ENCODE measurements at places on chromosomes 1 and 21.

DNA sequence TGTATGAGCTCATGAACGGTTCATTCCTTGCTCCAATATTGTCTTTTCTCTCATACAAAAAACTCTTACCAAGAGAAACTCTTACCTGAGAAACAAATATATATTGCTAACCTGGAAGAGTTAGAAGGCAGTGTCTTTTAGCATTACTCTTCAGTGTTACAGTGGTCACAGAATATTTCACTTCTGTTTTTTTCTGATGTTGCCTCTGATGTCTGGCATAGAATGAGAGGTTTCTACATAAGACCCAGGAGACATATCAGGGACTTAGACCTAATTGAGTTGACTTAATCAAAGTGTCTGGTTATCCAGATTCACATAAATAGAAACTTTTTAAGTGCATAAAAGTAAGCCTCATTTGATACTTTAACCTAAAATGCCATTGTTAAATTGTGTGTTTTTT lies 923.8 kb downstream of the TTLL7 start:
- no peak for DNase-seq

DNA sequence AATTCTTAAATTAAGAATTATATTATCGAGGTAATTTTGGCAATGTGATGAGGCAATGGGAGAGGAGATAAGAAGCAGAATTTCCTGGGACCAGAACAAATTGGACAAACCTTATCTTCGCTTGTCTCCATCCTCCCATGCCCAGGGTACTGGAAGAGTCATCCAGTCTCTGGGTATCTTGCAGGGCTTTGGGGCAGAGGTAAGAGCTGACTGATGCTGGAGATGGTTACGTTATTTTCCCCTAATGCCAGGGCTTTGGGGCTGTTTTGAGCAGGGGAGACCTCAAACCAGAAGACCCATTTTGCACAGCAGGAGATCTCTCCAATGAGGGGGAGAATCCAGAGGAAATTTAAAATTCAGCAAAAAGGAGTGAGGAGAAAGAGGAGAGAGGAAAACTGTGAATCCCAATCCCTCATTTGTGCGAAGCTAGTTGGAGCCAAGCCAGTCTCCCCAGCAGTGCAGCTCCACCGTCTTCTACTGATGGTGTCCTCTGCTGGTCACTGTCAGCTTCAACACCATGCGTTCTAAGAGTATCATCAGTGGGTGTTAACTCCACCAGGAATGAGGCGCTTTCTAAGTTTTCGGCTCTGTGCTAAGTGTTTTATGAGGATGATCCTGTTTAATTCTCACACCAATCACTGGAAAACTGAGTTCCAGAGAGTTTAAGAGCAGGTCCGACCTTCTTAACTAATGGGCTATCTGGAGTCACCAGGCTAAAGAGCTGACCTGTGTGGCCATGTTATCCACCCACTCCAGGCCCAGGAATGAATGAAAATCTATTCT lies 86.8 kb upstream of the CD34 start:
- no peak for DNase-seq

DNA sequence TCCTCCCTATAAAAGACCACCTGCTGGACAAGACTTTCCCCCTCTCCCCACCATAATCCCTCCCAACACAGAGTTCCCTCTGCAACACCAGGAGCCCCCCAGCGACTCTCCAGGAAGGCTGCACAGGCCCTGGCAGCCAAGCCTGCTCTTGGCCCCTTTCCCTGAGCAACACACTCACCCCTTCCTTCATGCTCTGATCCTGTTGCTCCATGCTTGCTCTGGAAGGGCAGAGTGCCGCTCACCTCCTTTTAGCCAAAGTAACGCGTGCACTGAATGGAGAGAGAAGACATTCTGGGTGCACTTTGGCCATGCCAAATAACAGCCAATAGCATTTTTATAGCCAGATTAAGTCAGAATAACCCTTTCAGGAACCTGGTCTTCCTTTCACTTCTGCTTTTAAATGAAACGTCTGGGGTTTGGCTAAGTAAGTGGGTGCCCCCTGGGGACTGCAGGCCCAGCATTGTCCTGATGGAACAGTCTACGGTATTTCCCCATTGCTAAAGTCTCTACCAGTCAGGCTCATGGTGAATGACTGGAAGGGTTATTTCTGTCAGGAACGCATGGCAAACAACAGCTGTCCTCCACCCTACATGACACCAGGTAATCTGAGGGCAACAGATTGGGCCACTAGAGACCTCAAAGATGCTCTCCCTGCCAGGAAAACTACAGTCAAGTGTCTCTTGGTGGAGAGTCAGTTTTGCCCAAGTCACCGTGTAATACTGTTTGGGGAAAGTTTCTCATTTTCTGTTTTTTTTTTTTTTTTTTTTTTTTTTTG lies at the start of gene SLC2A5:
SLC2A5 (minus strand) TSS at position 310 of the 775 bp plus-strand sequence; CDS start at position 211, 99 bp downstream.
- DNase-seq = no peak

DNA sequence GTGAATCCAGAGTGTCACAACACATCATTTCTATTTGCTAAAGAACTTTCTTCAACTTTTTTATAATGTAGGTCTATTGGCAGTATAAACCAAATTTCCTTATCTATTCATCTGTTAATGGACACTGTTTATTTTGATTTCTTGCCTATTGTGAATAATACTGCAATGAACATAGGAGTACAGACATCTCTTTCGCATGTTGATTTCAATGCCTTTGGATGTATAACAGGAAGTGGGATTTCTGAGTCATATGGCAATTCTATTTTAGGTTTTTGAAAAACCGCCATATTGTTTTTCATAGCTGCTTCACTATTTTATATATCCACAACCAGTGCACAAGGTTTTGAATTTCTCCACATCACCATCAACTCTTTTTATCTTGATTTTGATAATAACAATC lies 198.7 kb downstream of the KCNT2 start:
- no peak for DNase-seq

DNA sequence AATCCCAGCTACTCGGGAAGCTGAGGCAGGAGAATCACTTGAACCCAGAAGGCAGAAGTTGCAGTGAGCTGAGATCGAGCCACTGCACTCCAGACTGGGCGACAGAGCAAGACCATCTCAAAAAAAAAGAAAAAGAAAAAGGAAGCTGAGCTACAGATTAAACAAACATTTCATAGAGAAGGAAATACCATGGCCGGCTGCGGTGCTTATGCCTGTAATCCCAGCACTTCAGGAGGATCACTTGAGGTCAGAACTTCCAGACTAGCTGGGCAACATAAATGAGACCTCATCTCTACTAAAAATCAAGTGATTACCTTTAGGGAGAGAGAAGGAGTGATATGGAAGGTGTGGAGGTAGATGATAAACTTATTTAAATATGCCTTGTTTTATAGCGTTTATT lies 14.0 kb upstream of the CFAP126 start:
- no peak for DNase-seq

DNA sequence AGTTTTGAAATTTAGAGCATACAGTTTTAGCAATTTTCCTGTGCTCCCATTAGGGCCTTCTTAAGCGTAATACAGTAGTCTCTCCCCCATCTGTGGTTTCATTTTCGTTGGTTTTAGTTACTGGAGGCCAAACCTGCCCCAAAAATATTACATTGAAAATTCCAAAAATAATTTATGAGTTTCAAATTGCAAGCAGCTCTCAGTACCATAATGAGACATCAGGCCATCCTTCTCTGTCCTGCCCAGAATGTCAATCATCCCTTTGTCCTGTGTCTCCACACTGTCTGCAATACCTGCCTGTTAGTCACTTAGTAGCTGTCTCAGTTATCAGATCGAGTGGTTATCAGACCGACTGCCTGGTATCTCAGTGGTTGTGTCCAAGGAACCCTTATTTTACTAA lies 45.4 kb downstream of the ADSS2 start:
- DNase-seq = no peak

DNA sequence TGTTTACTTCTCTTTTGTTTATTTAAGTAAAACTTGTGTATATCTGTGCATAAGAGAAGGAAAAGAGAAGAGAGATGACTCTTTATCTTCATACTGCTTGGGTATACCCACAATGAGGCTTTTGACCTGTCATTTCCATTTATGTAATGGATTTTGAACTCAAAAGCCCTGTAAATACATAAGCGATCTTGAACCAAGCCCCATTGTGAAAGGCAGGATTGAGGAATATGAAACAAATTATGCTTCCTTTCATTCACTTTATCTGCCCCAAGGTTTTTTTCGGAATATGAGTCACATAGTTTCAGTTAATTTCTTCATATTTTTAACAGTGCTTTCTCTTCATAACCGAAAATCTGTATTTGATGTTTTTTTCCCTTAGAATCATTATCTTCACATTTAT lies 21.4 kb downstream of the CNST start:
- no peak for DNase-seq

GRCh38 chr1:8922962-8923361 lies 22.7 kb upstream of the CA6 start:
- DNase-seq = no peak

DNA sequence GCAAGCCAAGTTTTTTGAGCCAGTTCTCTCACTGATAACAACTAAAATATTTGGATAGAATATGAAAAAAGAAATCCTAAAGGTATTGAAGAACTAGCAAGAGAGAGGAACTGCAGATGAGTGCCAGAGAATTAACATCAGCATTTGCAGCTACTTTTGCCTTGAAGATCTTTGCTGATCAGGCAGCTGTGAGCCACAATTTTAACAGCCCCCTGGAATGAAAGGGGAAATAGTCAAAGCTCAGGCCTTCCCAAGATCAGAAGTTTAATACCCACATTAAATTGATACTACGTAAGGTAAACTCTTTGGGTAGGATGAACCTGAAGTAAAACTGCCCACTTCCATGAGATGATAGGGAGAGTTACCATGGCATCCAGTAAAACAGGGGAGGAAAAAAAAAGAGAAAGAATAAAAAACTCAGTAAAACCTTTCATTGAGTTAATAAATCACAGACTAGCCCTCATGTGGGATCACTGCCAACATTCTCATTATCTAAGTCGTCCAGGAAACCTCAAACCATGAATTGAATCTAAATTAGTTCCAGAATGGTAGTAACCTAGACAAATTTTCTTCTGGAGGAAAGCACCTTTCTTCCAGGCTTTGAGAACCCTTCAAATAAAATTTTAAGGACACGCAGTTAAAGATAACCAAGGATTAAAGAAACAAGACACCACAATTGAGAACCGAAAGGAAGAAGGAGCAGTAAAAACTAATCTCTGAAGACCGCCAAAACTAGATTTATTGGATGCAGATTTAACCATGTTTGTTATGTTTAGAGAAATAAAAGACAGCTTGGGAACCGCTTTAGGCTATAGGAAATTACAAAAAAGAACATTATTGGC lies 28.3 kb downstream of the SCP2 start:
- peak; percentile 86 for DNase-seq

DNA sequence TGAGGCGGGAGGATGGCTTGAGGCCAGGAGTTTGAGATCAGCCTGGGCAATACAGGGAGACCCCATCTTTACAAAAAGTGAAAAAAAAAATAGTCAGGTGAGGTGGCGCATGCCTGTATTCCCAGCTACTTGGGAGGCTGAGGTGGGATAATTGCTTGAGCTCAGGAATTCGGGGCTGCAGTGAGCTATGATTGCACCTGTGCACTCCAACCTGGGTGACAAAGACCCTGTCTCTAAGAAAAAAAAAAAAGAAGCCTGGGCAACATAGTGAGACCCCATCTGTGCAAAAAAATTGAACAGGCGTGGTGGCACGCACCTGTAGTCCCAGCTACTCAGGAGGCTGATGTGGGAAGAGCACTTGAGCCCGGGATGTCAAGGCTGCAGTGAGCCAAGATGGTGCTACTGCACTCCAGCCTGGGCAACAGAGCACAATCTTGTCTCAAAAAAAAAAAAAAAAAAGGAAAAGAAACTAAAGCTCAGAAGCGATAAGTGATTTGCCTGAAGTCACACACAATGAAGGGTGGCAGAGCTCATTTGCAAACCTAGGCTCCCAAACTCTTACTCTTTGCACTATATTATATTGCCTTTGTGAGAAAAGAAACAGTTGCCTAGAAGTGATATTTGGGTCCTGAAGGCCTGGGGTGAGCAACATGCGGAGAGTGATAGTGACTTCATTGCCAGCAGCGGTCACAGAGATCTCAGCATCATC lies 2.0 kb downstream of the CCDC24 start:
- no peak for DNase-seq

DNA sequence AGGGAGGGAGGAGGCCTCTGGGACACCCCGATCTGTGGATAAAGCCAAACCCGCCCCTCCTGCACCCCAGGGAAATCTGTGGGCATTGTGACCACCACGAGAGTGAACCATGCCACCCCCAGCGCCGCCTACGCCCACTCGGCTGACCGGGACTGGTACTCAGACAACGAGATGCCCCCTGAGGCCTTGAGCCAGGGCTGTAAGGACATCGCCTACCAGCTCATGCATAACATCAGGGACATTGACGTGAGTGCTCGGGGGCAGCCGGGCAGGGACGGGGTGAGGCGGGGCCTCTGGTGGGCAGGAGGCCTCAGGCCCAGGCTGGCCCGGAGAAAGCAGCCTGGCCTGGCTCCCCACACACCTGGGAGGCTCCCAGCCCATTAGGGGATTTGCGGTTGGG lies 54.7 kb downstream of the ALPL start:
- no peak for DNase-seq

- DNase-seq = no peak
These were observed 7.2 kb upstream of the BCL10 start for GRCh38 chr1:85283475-85284199.

GRCh38 chr1:173056365-173056764 lies 5.6 kb upstream of the TNFSF18 start:
- no peak for DNase-seq

- DNase-seq = no peak
These were observed 13.8 kb downstream of the MIA3 start for GRCh38 chr1:222631611-222632208.

GRCh38 chr1:232334811-232335210 lies 295.1 kb downstream of the SIPA1L2 start:
- DNase-seq = no peak

GRCh38 chr1:230495891-230496385 lies 69.8 kb upstream of the PGBD5 start:
- no peak for DNase-seq

DNA sequence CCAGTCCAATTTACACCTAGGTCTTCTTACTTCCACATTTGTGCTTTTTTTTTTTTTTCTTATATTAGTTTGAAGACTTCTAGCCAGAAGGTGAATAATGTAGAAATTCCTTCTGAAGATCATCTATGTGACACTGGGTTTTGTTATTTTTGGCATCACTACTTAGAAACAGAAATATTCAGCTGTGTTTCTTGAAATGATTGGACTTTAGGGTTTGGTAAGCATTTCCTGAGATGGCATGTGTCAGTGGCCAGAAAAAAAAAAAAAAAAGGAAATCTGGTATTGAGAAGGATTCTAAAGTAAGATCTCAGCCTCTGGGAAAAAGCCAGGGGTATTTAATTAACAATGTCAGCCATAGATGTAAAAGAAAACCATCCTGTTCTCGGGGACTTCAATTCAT lies 43.4 kb upstream of the LRRC8C start:
- DNase-seq = peak; percentile 29

DNA sequence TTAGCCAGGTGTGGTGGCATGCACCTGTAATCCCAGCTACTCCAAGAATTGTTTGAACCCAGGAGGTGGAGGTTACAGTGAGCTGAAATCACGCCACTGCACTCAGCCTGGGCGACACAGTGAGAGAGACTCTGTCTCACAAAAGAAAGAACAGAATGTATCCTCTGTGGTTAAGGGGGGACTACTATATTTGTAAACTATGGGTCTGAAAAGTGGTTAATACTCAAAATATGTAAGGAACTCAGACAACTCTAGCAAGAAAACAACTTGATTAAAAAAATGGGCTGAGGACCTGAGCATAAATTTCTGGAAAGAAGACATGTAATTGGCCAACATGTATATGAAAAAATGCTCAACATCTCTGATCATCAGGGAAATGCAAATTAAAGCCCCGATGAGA lies 11.2 kb downstream of the FNBP1L start:
- DNase-seq = no peak

- DNase-seq = no peak
These were observed 295.8 kb upstream of the DUSP10 start for GRCh38 chr1:222037720-222038119.
